Right lung (tissue), 10 donors: ENCODE measurements at places on chromosomes 3 and 15.
A peak's percentile ranks its signal among the peaks of the same experiment; 100 is the strongest.

- DNase-seq: no peak
These were observed 164.3 kb upstream of the SETMAR start for GRCh38 chr3:4138786-4139431.

GRCh38 chr3:42501681-42502428, 588 bp upstream of the VIPR1 start:
- no peak for DNase-seq

DNA sequence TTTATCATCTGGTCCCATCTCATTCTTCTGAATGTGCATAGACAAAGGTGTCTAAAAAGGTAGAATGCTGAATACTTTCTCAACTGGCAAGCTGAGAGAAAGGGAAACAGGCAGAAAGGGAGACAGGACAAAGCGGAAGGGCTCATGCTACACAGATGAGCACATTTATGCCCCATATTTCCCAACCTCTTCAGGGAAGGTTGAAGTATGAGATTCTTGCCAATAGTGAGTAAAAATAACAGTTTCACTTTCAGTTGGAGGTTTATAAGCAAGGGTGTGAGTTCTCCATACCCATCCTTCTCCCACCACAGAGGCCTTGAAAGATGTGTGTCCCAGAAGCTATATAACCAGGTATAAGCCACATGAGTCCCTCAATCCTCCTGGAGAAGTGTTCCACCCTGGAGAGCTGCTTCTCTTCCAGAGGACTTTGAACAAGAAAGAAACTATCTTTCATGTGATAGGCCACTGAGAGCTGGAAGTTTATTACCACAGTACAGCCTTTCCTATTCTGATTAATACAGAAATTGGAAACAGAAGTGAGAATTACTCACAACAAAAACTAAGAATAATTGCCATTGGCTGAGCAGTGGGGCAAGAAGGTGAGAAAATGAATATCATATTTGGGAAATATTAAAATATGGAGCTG, 709.4 kb upstream of the NR2F2 start:
- no peak for DNase-seq

GRCh38 chr3:150751781-150752263, 11.1 kb downstream of the SIAH2 start:
- peak; percentile 52 for DNase-seq

DNA sequence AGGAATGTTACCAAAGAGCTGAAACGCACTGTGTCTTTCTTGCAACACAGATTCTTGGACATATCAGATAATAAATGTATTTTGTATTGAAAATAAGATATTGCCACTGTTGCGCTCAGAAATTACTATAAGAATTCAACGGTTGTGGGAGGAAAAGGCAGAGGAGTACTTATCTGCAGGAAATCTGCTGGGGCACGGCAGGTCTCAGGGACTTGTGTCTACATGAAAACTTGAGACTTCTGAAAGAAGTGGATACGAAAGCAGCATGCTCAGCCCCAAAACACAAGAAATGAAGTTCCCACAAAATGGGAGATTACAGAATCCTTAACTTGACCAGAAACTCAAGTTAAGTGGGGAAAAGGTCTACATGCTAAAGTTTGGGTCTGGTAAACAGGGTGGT, 86.5 kb downstream of the IGSF11 start:
- no peak for DNase-seq

- DNase-seq: peak; percentile 42
These were observed 103.0 kb upstream of the TBL1XR1 start for GRCh38 chr3:177300039-177300833.

DNA sequence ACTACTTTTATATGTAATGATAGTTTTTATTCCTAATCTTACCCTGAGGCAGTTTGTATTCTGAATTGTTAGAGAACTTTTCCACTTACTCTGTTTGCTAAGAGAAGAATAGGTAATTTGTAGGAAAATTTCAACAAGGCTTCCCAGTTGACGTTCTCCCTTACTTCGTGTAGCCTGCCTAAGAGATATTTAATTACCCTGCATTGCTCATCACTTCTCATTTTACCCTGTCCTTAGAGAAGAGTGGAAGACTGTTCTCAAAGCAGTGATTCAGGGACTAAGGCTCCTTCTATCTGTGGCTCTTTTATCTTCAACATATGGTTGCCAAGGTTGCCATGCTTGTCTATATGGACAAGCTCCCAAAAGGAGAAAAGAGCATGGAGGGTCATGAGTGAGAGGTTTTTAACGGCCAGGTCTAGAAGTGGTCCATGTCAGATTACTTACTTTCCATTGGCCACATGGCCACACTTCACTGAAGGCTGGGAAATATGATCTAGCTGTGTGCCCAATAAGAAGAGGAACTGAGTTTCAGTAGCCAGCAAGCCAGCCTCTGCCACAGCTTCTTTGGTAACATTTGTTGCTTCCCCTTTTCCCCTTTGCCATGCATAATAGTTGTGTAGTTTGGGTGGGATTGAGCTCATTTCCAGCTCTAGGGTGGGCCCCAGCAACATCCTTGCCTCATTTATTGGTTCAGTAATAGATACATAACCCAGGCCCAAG, 22.1 kb downstream of the PDE8A start:
- DNase-seq: no peak

DNA sequence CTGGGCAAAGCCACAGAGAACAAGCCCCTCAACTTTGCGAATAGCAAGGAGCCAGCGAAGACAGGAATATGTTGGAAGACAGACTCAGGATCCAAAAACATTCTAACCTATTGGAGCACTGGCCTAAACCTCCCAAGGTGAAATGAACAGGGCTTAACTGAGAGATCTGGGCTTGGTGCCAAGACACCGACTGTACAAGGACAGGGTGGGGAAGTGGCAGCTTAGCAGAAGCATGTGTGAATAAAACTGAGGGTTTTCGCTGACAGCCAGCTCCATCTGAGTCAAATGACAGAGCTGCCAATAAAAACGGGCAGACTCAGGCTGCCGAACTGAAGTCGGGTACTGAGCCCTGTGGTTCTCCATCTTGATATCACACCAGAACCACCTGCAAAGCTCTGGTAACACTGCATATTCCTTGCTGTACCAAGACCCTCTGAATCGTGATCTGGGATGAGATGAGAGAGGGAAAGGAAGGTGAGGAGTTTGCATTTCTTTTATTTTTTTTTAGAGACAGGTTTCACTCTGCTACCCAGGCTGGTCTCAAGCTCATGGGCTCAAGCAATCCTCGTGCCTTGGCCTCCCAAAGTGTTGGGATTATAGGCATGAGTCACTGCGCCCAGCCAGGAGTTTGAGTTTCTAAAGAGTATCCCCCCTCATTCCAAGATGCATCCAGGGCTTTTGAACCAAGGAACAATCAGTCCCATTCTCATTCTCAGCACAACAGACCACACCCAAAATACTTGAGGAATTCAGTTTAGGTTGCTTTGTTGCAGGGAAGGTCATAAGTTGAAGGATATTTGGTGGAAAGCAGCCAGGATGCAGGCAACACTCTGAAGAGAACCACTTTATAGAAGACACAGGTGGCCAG, 6.0 kb upstream of the PLCB2 start:
- no peak for DNase-seq

DNA sequence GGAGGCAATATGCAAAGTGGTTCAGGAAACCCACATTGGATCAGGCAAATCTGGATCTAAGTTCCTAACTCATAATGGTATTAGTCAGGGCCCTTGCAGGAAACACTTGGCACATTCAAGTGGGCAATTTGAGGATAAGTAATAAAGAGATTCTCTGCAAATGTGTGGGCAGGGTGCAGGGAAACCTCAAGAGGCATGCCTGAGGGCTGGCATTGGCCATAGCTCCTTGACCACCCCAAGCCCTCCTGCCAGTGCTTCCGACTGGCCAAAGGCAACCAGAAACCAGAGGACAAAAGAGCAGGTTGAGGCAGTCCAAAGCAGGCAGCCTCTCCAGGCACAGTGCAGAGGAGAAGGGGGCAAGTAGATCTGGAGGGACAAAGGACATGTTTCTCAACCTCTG, 130.8 kb upstream of the SNTN start:
- DNase-seq: no peak

- no peak for DNase-seq
These were observed 34.8 kb downstream of the SRGAP3 start for GRCh38 chr3:9214599-9214998.

- DNase-seq: no peak
These were observed 76.6 kb downstream of the PGPEP1L start for GRCh38 chr15:98931004-98931403.

DNA sequence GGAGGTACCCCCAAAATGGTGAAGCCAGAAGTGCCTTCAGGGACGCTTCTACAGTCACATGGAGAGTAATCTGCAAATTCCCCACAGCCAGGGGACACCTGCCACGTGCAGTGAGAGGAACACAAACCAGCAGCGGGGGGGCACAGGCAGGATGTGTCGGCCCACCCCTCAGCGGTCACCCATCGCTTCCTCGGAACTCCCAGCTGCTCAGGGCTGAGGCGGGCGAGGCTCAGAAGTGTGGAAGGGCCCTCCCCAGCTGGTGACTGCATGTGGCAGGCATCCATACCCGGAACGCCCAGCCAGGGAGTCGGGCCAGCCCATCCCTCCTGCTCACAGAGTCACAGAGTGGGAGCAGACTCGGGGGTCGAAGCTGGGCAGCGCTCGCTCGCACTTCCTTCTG, 63.7 kb downstream of the SLC12A8 start:
- no peak for DNase-seq

DNA sequence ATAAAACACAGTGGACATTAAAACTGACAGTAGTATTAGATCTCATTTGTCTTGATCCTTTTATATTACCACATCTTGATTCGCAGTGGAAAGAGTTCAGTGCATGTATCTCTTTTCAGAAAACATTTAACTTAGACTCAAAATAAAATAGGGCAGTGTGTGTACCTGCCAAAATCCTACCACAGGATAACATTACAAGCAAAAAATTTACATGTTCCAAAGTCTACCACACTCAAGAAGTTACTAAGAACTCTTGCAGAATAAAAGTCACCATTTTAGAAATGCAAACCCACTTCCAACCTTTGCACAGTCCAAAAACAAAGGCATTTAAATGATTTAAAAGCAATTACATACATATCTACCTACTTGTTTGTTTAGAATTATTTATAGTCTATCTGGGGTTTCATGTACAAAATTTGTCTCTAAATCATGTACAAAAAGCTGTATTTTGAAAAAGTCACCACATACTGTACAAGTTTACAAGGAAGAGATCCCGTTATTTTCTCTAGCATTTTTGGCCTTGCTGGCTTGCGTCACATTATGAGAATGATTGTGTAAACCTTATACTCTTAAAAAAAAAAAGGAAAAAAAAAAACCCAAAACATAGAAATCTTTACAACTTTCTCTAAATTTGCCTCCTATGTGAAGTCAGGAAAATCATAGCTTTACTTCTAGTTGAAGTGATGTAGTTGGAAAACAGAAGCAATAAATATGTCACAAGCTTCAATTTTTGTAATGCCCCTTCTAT, 153.8 kb downstream of the ADAM10 start:
- DNase-seq: no peak

DNA sequence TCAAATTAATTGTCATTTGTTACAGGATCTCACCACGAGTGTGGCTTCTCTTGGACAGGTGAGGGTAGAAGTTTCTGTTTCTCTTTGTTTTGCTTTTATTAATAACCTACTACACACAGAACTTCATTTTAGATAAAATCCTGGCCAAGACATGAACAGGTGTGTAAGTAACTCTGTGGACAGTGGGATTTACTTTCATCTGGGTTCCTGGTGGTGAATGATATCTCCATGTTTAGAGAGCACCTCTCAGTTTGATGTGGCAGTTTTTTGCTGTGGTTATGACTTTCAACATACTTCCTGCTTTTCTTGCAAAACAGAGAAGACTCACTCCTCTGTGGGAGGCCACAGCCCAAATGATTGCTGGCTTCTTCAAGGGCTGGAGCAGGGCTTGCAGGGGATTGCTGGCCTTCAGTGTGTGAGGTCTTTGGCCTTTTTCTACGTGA, 71.1 kb upstream of the XCR1 start:
- DNase-seq: no peak

DNA sequence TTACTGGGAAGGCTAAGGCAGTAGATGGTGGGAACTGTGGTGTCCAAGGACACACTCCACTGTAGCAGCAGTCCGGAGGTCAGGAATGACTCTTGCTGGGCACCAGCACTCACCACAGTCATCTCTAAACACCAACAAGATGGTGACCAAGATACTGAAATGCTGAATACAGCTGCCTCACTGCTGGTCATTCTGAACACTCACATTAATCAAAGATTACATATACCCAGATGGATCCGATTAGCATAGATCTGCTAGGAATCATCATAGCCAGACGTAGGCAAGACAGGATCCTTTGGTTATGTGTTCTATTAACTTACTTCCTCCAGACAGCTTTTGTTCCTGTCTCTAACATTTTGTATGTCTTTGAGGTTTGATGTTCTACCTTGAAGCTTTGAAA, 134.9 kb upstream of the BFSP2 start:
- no peak for DNase-seq

- DNase-seq: peak; percentile 74
These were observed at the start of gene LSAMP for GRCh38 chr3:116445311-116445841. TSS of gene LSAMP (minus strand) at chr3:116445487.

GRCh38 chr3:50341537-50341936, 901 bp upstream of the RASSF1 start:
- DNase-seq: no peak

- DNase-seq: no peak
These were observed 505.9 kb downstream of the ZIC1 start for GRCh38 chr3:147915057-147915456.

GRCh38 chr15:92011611-92012367, 158.3 kb downstream of the SLCO3A1 start:
- DNase-seq: no peak

DNA sequence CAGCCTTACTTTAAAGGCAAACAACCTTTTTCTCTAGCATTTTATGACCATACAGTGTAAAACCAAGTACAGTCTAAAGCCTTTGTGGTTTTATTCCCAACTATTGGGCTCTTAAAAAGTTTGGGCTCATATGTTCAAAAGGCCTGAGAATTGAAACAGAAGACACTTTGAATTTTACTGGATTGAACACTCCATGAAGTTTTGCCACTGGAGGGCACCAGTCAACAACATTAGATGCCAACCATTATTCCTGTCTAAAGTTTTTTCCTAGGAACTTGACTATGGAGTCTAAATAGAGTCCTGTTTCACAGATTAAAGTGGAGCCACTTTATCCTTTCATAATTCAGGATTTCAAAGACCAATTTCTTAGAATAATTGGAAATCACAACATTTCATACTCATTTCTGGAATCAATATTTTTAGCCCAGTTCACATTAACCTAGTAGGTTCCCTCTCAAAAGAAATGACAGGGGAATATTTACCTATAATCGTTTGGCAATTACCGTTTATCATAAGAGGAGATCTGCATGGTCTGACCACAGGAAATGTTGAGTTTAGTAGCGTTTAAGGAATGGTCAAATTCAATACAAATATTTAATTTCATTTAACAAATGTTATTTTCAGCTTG, 244.1 kb upstream of the PDZRN3 start:
- peak; percentile 52 for DNase-seq

- no peak for DNase-seq
These were observed 392.5 kb downstream of the FOXP1 start for GRCh38 chr3:71191031-71191482.

DNA sequence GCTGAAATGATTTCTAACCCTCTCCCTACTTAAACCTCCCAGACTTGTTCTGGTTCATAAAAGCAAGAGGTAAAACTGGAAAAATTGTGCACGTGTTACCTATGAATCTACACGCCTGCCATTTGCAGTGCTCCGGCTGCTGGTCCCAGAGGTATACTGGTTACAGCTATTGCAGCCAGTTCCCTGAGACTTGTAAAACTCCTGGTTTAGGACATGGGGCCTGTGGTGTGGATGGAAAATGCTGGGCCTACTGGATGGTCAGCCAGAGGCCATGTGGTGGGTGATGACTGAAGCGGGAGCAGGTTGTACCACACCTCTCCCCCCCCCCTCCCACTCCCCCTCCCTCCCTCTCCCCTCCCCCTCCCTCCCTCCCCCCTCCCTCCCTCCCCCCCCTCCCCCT, 45.0 kb downstream of the SENP2 start:
- DNase-seq: no peak

- no peak for DNase-seq
These were observed 169.7 kb downstream of the KCNMB2 start for GRCh38 chr3:178705925-178706324.
